8988T (cell line): ENCODE measurements at places on chromosomes 13 and 19.

DNA sequence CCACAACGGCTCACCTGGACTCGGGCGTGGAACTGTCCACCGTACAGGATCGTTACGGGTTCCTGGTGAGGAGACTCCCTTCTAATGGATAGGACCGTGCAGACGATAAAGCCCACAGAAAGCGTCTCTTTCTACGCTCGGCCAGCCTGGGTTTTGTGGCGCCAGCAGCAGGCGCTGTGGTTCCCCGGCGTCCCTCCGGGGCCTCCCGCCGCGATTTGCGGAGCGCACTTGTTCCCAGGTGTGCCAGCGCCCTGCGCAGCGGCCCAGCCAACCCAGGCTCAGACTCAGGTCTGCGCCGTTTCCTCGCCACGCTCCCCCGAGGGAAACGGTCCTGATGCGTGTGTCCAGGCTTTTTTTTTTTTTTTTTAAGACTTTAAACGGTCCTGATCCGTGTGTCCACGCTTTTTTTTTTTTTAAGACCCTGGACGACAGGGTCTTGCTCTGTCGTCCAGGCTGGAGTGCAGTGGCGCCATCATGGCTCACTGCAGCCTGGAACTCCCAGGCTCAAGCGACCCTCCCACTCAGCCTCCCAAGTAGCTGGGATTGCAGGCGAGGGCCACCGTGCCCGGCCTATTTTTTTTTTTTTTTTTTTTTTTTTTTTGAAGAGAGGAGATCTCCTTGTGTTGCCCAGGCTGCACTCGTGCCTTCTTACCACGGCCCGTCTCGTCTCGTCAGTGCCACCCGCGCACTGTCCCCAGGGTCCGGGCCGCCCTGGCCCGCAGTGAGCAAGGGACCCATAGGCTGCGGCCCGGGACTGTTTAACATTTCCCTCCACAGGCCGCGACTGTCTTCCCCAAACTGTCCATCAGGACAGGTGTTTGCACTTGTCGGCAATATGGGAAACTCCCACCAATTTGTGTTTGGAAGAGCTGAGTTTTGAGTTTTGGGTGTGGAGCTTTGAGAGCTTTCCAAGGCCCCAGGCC lies 23.8 kb downstream of the GJA3 start:
- DNase-seq: peak; percentile 60

DNA sequence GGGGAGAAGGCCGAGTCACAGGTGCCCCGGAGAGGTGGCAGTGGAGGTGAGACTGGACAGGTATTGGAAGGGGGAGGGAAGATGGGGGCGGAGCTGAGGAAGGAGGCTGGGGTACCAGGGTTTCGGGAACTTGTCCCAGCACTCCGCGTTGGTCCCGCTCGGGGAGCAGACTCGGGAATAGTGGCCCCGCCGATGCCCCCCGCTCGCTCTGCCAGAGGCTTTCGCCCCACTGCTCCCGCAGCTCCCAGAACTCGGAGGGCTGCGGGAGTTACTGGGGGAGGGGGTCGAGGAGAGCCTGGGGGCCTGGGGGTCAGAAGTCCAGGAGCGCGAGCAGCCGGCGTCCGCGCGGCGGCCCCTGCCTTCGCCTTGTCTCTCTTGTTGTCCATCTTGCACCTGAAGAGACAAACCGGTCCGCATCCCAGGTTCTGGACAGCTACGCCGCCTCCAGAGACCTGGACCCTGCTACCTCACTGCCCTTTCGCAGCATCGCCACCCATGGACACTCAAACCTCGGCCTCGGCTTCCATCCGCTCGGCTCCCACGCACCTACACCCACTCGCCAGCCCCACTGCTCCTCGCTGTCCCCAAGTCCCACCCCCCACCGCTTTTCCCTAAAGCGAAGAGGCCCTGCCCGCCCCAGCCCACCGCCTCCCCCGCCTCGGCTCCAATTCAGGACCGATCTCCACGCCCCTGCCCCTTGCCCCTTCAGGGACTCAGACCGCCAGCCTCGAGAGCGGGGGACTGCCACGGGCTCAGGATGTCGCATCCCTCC lies 700 bp downstream of the PRR36 start:
- no peak for DNase-seq

- no peak for DNase-seq
Measured at GRCh38 chr13:99809926-99810325, 161.6 kb downstream of the ZIC5 start.

GRCh38 chr13:60627071-60627686 lies 230.2 kb downstream of the TDRD3 start:
- no peak for DNase-seq

- DNase-seq: no peak
Measured at GRCh38 chr19:18634612-18635297, 2.1 kb upstream of the KLHL26 start.

DNA sequence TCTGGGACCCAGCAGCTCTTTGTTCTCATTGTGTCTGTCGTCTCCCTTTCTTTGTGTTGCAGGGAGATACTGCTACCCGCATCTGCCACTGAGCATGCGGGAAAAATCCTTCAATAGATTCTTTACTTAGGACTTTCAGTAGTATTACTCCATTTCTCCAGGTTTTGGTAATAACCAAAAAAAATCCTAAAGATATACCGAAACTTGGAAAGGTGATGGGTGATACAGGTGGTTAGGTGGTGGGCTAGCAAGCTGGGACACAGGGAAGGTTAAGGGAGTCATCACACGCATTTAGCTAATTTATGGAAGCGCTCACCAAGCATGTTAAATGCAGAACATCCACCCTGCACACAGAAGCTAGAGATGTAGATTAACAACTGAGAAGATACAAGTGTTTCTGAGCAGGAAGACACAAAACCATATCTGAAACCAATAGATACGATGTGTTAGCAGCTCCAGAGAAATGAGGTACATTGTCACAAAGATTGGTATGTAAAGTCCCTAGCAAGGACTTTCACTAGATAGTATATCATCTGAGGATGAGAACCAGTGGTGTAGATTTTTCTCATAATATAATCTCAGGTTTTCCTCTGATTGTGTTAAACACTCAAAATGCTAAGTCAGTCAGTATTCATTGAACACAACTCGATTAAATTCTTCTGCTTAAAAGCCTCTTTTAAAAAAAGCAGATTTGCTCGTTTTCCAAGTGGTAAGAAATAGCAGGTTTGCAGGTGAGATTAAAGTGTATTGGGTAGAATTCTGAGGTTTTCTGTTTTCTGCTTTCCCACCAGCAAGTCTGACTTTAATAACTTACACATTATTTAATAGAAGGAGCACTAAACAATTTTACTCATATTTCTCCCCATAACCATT lies 1.2 kb upstream of the SLAIN1 start:
- DNase-seq: no peak

- DNase-seq: no peak
Measured at GRCh38 chr13:27997904-27998522, 9.5 kb upstream of the URAD start.

DNA sequence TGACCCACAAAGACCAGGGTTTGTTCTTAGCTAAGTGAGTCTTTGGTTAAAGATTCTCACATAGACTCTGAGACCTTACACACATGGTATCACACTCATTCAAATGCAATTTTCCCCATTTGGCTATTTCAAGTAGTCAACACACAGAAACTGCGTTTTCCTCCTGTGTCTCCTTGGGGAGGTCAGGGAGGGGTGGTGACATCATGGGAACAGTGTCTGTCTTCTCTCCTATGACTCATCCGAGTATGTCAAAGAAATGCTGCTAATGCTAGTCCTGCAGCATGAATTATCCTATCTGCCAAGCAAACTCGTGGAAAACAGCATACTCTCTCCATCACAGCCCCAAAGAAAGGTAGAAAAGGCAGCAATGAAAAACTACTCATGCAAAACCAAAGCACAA lies 100.2 kb downstream of the ENOX1 start:
- no peak for DNase-seq

DNA sequence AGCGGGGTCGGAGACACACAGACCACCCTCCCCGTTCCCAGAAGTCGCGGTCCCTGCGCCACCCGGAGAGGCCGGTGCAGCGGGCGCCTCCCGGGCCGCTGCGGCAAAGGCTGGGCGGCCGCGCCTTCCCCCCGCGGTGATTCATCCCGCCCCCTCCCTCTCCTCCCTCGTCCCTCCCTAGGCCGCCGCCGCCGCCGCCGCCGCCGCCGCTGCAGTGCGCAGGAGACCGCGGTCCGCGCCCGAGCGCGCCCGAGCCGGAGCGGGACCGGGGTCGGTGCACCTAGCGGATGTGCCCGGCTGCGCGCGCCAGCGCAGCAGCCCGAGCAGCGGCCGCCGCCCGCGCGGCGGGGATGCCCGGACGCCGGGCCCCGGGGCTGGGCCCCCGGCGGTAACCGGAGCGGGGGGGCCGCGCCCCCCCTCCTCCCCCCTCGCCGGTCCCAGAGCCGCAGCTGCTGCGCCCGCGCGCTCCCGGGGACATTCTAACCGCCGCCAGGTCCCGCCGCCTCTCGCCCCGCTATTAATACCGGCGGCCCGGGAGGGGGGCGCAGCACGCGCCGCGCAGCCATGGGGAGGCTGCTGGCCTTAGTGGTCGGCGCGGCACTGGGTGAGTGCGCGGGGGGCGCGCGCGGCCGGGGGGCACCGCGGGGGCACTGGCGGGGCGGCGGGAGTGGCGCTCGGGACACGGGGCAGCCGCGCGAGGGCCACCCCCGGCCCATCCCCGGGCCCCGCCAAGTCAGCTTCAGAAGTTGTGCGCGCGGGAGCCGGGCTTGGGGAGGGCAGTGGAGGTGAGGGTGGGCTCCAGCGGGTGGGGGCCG lies at the start of gene SCN1B:
SCN1B (plus strand) TSS at position 214 of the 815 bp plus-strand sequence; CDS start at position 565, 351 bp downstream.
- peak; percentile 92 for DNase-seq

DNA sequence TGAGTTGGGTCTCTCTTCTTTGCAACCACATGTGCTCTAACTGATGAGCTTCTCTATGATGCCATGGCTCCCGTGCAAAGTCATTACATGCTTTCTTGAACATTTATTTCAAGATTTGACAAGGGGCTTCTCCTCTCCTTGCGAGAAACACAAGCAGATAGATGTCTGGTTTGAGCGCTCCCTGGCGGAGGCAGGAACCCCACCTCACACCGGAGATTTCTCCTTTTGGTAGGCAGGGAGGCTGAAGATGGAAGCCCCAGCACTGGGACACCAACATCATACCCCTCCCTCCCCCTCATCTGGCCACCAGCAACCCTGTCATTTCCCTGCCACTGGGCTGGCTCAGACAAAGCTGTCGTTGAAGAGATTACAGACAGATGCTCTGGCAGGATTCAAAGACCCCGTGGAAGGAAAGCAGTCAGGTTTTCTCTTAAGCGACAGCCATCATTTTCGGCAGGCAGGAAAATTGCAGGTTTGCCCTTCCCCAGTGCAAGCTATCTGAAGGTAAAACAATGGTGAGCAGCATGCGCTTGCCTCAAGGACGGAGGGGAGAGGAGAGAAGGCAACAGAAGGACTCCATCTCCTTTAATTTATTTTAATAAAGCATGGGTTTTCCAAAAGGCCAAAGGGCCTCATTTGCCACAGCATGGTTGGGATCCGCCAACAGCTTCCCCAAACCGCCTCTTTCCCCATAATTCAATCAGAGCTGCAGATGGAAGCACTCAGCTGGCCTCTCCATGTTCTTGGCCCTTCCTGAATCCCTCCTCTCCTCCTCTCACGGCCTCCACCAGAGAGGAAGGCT lies 344.1 kb upstream of the TSHZ3 start:
- no peak for DNase-seq

GRCh38 chr19:29521291-29522075 lies 4.3 kb upstream of the VSTM2B start:
- DNase-seq: no peak

DNA sequence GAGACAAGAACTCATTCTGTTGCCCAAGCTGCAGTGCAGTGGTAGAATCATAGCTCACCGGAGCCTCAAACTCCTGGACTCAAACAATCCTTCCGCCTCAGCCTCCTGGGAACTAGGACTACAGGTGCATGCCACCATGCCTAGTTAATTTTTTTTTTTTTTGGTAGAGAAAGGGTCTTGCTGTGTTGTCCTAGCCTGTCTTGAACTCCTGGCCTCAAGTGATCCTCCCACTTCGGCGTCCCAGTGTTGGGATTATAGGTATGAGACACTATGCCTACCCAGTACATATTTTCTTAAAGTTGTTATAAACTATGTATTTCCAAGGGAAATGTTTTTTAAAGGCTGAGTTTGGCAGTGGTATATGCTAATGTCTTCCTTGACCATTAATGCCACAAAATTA lies 412.6 kb downstream of the KLF12 start:
- no peak for DNase-seq

DNA sequence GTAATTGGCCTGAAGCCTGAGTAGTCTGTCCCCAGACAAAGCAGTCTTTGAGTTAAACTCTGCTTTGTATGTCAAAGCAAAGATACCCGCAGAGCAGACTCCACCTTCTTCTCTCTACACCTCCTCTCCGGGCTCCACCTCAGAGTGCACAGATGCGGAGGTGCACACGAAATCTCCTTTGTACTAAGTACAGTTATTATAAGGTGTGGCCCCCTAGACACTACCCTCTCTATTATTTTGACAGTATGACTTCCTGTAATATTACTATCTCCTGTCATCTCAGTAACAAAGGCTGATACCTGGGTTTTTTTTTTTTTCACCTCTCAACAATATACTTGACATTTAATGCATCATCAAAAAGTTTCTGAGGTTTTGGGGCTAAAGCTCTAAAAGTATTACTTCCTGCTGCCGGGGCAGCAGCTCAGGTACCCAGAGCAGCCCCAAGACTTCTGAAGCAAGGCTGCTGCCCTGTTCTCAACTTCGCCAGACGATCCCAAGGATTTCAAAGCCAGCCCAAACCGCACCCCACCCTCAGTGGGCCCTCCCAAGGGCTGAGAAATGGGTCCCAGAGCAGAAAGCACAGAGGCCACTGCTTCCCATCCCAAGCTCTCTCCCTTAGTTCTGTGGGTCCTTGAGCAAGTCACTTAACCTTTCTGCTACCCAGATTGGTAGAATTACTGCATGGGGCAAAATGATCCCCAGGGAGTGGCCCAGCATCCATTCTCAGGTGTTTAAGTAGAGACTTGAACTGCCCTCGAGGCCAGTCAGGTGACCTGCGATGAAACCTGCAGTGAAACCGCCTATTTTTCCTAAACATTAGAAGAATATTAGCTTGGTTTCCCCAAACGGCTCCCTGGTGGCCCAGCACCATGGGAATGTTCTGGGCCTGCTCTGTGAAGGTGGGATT lies 180.6 kb downstream of the FOXO1 start:
- no peak for DNase-seq

GRCh38 chr19:51546107-51546649 lies 14.7 kb upstream of the SIGLEC6 start:
- no peak for DNase-seq

- DNase-seq: no peak
Measured at GRCh38 chr13:44299152-44299943, 74.3 kb upstream of the SERP2 start.
